Right lung (tissue), 10 donors: ENCODE measurements at places on chromosomes 2 and 18. TPM values are rescaled to one million over a fixed set of nuclear protein-coding genes. Genes with fewer than 3 reads are reported as not detected.

CRYBA2 gene
- polyA plus RNA-seq = not detected

SLC9A4 gene
- 0.03 TPM for polyA plus RNA-seq

NBEAL1 gene
- polyA plus RNA-seq = 13.2 TPM

METTL8 gene
- 16.1 TPM for polyA plus RNA-seq

VAMP5 gene
- polyA plus RNA-seq = 58.4 TPM

DAW1 gene
- polyA plus RNA-seq = 2.6 TPM

VIL1 gene
- polyA plus RNA-seq = 1.4 TPM

GPR35 gene
- polyA plus RNA-seq = 3.7 TPM
